Stimulated activated CD4-positive, alpha-beta T cell treated with anti-CD3 and anti-CD28 coated beads, Interleukin-4, amount 100 ng/mL, for 24 hours (primary cell): ENCODE measurements at places on chromosomes 1 and 21.

DNA sequence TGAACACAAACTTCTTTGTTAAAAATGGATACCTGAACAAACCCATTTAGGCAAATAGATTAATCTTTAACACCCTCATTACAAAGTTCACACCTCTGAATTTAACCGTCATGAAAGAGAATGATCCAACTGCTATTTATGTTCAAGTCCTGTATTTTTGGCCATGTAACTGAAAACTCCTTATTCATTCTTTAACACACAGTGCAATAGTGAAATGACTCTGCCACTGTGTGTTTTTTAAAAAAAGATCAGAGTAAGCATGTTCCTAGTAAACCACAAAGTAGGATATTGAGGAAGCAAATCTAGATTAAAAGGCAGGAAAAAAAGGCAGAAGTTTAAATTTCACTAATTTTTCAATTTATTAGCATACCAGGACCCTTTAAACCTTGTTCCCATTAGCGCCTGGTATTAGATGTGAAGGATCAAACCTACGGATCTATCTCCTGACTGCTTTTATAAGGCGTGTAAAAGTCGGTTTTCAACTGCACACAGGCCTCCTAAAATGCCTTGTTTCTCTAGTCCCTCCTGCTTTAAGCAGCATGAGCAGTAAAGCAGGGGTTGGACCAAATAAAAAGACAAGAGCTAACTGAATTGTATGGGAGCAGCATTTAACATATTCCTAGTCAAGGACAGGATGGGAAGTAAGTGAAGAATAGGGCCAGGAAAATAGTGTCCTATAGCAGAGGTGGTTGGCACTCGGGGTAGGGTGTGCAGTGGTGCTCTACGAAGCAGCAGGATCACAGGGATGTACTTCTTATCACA, 33.4 kb downstream of the NUCKS1 start:
- DNase-seq = no peak

GRCh38 chr21:45545691-45546531, 3.7 kb upstream of the SLC19A1 start:
- no peak for DNase-seq

GRCh38 chr1:152623203-152623844, 421 bp upstream of the LCE3A start:
- DNase-seq = no peak

DNA sequence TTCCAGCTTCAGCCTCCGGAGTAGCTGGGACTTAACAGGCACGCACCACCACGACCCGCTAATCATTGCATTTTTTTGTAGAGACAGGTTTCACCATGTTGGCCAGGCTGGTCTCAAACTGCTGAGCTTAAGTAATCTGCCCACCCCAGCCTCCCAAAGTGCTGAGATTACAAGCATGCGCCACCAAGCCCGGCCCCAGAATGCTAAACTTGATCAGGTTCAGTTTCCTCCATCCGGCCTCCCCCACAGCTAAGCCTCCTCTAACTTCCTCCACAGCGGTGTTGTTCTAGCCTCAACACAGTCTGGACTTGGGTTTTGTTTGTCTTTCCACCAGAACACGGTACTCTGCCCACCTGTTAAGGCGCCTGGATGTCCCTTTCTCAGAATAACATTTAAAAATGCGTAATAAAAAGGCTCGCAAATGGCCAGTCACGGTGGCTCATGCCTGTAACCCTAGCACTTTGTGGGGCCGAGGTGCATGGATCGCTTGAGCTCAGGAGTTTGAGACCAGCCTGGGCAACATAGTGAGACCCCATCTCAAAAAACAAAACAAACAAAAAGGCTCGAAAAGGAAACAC, 2.4 kb downstream of the PARP1 start:
- DNase-seq = no peak

DNA sequence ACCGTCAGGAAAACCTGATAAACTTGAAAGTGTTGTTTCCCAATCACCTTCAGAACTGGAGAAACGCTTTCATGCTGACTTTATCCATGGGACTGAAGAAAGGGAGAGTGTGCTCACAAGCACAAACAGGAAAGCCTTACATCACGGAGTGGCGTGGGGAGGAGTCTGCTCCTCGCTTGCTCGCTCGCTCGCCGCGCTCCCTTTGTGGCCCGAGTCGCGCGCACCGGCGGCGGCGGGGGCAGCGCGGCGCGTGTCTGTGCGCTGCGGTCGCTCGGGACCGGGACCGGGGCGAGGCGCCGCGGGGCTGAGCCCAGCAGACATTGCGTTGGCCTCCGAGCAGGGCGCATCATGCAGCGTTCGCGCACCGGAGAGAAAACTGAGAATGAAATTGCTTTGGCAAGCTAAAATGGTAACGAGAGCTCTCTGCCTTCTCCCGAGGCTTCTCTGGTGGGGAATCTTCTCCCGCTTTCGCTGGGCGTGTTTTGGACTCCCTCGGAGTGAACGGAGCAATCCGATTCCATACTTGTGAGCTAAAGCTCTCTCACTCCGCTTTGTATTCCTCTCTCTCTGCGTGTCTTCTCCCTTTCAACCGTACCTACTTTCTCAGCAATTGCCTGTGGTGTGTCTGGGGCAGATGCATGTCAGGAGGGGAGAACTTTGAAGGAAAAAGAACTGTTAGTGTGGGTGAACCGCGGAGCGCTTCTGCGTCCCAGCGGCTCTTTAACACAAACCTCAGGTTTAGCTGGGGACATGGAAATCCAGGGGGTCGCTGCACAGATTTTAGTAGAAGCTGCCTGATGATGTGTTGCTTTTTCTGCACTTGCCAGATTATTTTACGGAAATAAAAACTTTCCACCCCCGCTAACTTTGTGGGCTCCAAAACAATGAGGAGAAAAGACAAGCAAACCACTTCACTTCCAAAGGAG, at the start of gene RGL1:
RGL1 (plus strand) TSS at position 205 of the 926 bp plus-strand sequence; CDS start at position 383, 178 bp downstream.
- peak; percentile 11 for DNase-seq

DNA sequence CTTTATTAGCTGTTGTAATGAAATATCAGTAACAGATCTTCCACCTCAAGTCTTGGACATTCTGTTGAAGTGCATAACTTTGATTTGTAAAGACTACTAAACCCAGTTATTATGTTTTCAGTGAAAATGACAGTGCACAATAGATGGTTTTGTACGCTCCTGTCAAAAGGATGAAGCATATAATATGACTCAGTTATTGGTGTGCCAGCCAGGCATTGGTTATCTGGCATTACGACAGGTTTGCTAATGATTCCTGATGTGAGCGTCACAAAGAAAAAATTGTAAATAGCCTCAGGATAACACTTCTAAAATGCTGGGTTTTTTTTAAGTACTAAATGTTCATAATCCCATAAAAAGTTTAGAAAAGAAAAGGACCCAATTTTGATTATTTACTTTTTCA, 147.9 kb downstream of the MAGI3 start:
- no peak for DNase-seq

DNA sequence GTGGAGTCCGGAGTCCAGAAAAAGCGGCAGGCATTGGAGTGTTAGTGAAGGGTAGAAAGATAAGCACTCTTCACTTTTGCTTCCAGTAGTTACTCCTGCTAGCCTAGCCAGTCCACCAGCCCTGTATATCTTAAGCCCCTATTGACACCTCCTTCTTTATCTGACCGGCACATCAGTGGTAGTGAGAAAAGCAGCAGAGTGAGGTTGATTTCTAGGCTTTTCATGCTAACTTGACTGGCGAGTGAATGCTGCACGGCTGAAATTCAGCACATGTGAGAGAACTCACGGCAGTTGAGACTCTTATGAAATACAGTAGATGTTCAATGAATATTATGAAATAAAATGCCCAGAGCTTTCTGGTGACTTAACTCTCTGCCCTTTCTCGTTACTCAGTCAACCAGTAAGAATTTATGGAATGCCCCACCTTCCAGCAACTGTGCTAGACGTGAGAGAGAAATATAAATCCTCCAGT, 128.2 kb downstream of the CACHD1 start:
- no peak for DNase-seq

DNA sequence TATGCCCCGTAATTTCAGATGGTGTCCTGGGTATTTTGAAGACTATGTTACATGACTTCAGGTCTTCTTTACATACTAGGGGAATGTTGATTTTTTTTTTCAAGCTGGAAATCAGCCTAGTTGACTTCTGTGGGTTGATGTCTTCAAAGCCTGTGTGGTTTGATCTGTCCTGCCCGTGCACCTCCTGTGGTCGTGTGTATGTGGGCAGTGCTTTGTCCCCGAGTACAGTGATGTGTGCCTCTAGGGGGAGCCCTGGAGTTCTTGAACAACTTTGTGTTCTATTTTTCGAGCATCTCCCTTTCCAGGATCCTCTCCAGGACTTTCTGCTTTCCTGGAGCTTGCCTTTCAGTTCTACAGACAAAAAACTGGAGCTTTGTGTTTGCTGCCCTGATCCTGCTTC, 28.9 kb downstream of the OBSCN start:
- no peak for DNase-seq
